ENCODE measurements at places on chromosomes 3 and 15.

GRCh38 chr3:46778101-46778500 lies 60.4 kb upstream of the PRSS50 start:
- H3K4me1 ChIP-seq, result no peaks in the 10 kb centered on the region
- no peaks in the 10 kb centered on the region for H3K36me3 ChIP-seq
- H3K4me3 ChIP-seq, result no peak overlapping the region
- H3K27me3 ChIP-seq, result no peaks in the 10 kb centered on the region

DNA sequence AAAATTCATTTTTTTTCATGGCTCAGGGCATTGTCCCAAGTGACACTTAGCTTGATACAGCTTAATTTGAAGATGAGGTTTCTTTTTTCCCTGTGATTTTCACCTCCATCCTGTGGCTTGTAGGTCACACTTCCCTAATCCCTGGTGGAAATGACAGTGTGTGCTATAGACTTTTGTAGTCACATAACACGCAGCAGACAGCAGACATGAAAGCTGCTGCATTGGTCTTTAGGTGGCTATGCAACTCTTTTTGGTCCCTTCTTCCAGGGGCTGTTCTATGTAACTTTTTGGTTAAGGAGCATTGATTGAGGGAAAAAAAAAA lies 38.8 kb downstream of the TRAK1 start:
- no peaks in the 10 kb centered on the region for H3K27me3 ChIP-seq

GRCh38 chr3:117442566-117442965 lies 733.0 kb downstream of the TUSC7 start:
- H3K27ac ChIP-seq, result no peak overlapping the region
- DNase-seq, result no peak
- no peaks in the 10 kb centered on the region for H3K36me3 ChIP-seq
- H3K4me3 ChIP-seq, result no peak overlapping the region

DNA sequence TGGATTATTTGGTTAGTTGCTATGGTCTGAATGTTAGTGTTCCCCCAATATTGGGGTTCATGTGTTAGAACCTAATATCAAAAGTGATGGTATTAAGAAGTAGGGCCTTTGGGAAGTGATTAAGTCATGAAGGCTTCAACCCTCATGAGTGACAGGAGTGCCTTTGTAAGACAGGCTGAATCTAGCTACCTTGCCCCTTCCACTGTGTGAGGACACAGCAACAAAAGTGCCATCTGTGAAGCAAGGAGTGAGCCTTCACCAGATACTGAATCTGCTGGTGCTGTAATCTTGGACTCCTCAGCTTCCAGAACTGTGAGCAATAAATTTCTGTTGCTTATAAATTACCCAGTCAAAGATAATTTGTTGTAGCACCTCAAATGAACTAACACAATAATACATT lies 22.6 kb upstream of the SATB1 start:
- H3K27ac ChIP-seq, result no peak overlapping the region
- H3K27me3 ChIP-seq, result no peaks in the 10 kb centered on the region
- H3K4me1 ChIP-seq, result no peaks in the 10 kb centered on the region

DNA sequence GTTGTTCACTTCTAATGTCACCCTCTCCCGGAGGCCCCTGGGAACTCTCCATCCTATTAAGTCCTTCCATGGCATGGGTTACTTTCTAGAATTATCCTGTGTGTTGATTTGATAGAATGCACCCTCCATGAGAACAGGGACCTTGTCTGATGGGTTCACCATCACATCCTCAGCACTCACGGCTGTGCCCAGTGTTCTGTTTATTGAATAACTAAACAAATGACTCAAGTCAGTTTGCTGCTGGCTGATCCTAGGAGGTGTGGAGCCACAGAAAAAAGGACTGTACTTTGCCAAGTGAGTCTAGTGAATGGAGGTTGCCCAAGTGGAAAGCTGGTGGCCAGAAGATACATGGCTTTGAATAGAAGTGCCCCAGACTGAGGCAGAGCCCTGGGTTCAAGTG lies 48.5 kb upstream of the RAB6B start:
- H3K4me1 ChIP-seq, result peaks cover 3% of the 10 kb centered on the region
- no peak for DNase-seq
- H3K27ac ChIP-seq, result peak overlapping the region; percentile 9
- H3K36me3 ChIP-seq, result no peaks in the 10 kb centered on the region
- H3K27me3 ChIP-seq, result no peaks in the 10 kb centered on the region

- H3K4me1 ChIP-seq, result no peaks in the 10 kb centered on the region
- H3K27me3 ChIP-seq, result no peaks in the 10 kb centered on the region
- DNase-seq, result no peak
- H3K27ac ChIP-seq, result no peak overlapping the region
Observed at GRCh38 chr15:100572362-100572983, 29.5 kb downstream of the LINS1 start.

GRCh38 chr15:92864127-92864814 lies 35.9 kb upstream of the CHD2 start:
- no peaks in the 10 kb centered on the region for H3K27me3 ChIP-seq
- no peaks in the 10 kb centered on the region for H3K36me3 ChIP-seq
- no peak overlapping the region for H3K27ac ChIP-seq
- H3K4me1 ChIP-seq, result no peaks in the 10 kb centered on the region

GRCh38 chr15:84009616-84010015 lies 226.0 kb upstream of the GOLGA6L4 start:
- DNase-seq, result no peak
- H3K4me3 ChIP-seq, result no peak overlapping the region
- no peaks in the 10 kb centered on the region for H3K4me1 ChIP-seq
- no peak overlapping the region for H3K27ac ChIP-seq
- no peaks in the 10 kb centered on the region for H3K36me3 ChIP-seq

DNA sequence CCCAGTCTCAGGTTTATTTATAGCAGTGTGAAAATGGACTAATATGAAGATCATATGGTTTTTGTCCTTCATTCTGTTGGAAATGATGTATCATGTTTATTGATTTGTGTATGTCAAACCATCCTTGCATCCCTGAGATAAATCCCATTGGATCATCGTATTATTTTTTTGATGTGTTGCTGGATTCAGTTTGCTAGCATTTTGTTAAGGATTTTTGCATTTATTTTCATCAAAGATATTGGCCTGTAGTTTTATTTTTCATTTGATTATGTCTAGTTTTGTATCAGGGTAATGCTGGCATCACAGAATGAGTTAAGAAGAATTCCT lies 34.3 kb downstream of the FAIM start:
- no peaks in the 10 kb centered on the region for H3K27me3 ChIP-seq
- no peak overlapping the region for H3K4me3 ChIP-seq
- H3K27ac ChIP-seq, result no peak overlapping the region
- H3K4me1 ChIP-seq, result no peaks in the 10 kb centered on the region

DNA sequence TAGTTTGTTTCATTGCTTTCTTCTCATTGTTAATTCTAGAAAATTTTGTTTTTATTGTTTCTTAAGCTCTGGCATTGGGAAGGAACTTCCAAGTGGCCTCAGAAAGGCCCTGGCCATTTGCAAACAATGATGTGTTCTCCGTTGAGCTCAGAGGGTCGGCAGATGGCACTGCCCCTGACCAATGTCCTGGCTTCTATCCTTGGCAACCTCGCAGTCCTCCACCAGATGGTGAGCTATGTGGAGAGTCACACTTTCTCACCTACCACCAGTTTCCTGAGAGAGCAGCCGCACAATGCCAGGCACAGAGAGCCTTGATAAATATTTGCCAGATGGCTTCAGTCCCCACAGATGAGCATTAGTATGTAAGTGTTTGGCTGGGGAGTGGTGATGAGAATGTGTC lies 343.7 kb downstream of the EPHB1 start:
- H3K27me3 ChIP-seq, result no peaks in the 10 kb centered on the region
- H3K4me1 ChIP-seq, result no peaks in the 10 kb centered on the region
- H3K4me3 ChIP-seq, result no peak overlapping the region
- H3K27ac ChIP-seq, result no peak overlapping the region

- H3K27me3 ChIP-seq, result no peaks in the 10 kb centered on the region
- H3K36me3 ChIP-seq, result no peaks in the 10 kb centered on the region
- DNase-seq, result no peak
- no peaks in the 10 kb centered on the region for H3K4me1 ChIP-seq
- no peak overlapping the region for H3K27ac ChIP-seq
- no peak overlapping the region for H3K4me3 ChIP-seq
Observed at GRCh38 chr15:81338170-81339007, 14.4 kb upstream of the STARD5 start.

DNA sequence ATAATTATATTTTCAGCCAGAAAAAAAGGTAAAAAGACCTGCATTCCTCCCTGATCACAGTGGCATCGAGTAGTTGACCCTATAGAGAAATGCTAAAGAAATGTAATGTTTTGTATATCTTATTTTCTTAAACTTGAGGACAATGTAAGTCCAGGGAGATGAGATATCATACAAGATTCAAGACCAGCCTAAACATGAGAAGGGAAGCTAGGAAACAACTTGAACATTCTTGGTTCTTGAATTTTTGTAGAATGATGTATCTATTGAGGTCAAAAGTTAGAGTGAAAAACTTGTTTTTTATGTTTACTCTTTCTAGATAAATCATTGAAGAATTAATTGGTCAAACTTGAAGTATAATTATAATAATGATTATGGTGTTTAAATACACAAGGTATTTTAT lies 497.7 kb upstream of the TBL1XR1 start:
- H3K27me3 ChIP-seq, result no peaks in the 10 kb centered on the region
- no peak for DNase-seq
- H3K27ac ChIP-seq, result no peak overlapping the region
- H3K4me3 ChIP-seq, result no peak overlapping the region

GRCh38 chr15:28969511-28970085 lies 83.8 kb downstream of the APBA2 start:
- no peak overlapping the region for H3K4me3 ChIP-seq
- DNase-seq, result no peak
- no peaks in the 10 kb centered on the region for H3K27me3 ChIP-seq
- no peaks in the 10 kb centered on the region for H3K36me3 ChIP-seq
- no peaks in the 10 kb centered on the region for H3K4me1 ChIP-seq

DNA sequence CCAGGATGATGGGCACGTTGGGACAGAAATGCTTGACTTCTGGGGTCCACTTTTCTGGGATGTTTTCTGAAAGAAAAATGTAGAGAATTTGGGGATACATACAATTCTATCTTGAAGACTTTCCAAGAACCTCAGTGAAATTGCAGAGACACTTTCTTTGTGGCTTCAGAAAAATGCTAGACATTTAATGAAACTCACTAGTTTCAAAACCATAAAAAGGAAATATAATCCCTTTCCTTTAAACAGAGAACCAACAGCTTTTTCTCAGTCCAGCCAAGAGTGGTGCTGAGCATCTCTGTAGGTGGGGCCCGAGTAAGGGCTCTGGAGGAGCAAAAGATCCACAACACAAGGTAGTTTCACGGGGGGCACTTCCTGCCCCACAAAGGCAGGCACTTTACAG lies 4.4 kb upstream of the GPX1 start:
- no peak for DNase-seq
- no peaks in the 10 kb centered on the region for H3K27me3 ChIP-seq
- H3K4me1 ChIP-seq, result peaks cover 8% of the 10 kb centered on the region
- no peak overlapping the region for H3K27ac ChIP-seq
- peaks cover 10% of the 10 kb centered on the region for H3K36me3 ChIP-seq

- H3K4me1 ChIP-seq, result no peaks in the 10 kb centered on the region
- no peak overlapping the region for H3K27ac ChIP-seq
- no peak overlapping the region for H3K4me3 ChIP-seq
- H3K27me3 ChIP-seq, result no peaks in the 10 kb centered on the region
- no peaks in the 10 kb centered on the region for H3K36me3 ChIP-seq
Observed at GRCh38 chr3:79125313-79125984, 642.3 kb downstream of the ROBO1 start.

DNA sequence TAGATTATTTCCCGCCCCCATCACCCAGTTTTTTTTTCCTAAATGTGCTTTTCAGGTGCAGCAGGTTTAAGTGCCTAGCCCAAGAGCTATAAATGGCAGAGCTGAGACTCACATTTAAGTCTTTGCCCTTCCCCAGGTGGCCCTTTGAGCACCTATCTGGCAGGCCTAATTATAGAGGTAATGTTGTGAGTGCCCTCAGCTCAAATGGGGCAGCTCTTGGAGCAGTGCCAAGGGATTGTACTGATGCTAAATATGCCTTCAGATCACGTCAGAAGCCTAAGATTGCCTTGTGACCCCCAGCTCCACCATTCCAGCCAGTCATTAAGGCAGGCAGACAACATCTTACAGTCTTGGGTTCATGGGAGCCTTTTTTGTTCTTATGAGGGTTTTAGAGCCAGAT lies 159.5 kb downstream of the RPLP1 start:
- H3K4me3 ChIP-seq, result no peak overlapping the region
- H3K27ac ChIP-seq, result no peak overlapping the region
- no peaks in the 10 kb centered on the region for H3K36me3 ChIP-seq
- no peaks in the 10 kb centered on the region for H3K27me3 ChIP-seq
- no peak for DNase-seq

DNA sequence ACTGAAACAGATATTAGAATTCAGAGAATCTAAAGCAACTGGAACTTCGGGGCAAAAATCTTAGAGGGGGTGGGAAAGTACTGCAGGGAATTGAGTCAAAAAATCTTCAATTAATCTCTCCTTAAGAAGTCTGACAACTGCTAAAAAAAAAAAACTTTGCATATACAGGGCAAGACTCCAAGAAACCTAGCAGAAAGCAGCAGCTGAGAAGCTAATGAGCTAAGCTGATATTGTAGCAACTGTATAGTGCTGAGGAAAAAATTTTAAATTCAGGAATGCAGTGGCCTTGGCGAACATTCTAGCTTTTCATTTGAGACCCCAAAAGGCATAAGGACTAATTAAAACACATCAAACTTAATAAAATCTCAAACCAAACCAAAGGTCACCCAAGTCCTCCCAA lies 113.6 kb downstream of the SCAPER start:
- H3K4me1 ChIP-seq, result no peaks in the 10 kb centered on the region
- H3K27ac ChIP-seq, result no peak overlapping the region
- no peak overlapping the region for H3K4me3 ChIP-seq
- DNase-seq, result no peak
- no peaks in the 10 kb centered on the region for H3K36me3 ChIP-seq
- no peaks in the 10 kb centered on the region for H3K27me3 ChIP-seq

DNA sequence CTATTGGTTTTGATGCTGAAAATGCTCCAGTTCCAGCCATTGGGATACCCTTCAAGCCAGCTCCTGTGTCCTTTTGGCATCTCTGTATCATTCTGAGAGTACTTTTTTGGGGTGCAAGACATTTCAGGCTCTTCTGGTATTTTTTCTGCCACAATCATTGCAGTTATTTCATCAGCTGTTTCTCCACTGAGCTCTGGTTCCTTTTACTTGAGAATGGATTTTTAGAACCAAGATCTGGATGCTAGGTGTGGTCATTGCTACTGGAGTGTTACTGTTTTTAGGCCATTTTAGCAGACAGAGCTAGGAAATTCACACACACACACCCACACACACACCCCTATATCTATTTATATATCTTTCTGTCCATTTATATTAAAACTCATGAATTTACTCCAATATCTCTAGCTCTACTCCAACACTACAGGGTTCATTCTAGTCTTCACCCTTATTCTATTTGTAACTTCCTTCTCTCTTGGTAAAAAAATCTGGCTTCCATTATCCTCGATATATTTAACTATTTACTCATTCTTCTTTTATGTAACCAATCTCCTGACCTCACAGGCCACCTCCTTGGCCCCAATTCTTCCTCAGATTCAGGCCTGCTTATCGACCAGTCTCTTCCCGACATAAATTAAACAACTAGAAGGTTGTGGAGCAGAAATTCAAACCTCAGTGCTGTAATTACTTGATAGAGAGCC lies 17.0 kb downstream of the SLC35G2 start:
- DNase-seq, result no peak
- no peaks in the 10 kb centered on the region for H3K36me3 ChIP-seq
- no peak overlapping the region for H3K27ac ChIP-seq
- H3K4me1 ChIP-seq, result no peaks in the 10 kb centered on the region

GRCh38 chr15:34214135-34214534 lies 4.2 kb upstream of the KATNBL1 start:
- no peaks in the 10 kb centered on the region for H3K36me3 ChIP-seq
- no peak overlapping the region for H3K27ac ChIP-seq
- peaks cover under 1% of the 10 kb centered on the region for H3K4me1 ChIP-seq
- DNase-seq, result no peak

GRCh38 chr3:50612970-50613846 lies 1.6 kb upstream of the CISH start:
- H3K4me3 ChIP-seq, result no peak overlapping the region
- H3K27me3 ChIP-seq, result no peaks in the 10 kb centered on the region
- peaks cover 8% of the 10 kb centered on the region for H3K4me1 ChIP-seq
- H3K27ac ChIP-seq, result no peak overlapping the region
- DNase-seq, result peak; percentile 36
